ENCODE measurements at places on chromosomes 6 and 20.

GRCh38 chr6:107633680-107634323 is 143.9 kb downstream of the SOBP start:
- DNase-seq: no peak

DNA sequence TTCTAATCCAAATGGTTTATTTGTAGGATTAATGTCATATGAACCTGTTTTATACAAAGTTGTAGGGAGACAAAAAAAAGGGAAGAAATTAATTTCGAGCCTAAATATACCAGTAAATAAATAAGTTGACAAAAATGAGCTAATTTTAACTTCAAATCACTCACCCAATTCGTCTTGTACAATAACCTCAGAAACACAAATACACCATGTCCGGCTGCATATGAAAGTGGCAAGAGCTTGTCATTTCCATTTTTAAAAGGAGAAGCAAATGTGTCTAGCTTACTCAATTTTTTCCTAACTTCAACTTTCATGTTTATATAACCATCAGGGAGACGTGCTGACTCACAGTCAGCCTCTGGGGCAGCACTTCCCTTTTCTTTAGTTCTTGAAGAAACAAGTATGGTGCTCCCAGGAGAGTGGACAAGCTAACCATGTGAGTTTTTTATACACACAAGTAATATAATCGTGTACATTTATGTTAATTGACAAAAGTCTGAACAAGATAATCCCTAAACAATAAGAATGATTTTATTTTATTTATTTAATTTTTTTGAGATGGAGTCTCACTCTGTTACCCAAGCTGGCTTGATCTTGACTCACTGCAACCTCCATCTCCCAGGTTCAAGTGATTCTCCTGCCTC is 55.5 kb upstream of the SGK1 start:
- no peak for DNase-seq

DNA sequence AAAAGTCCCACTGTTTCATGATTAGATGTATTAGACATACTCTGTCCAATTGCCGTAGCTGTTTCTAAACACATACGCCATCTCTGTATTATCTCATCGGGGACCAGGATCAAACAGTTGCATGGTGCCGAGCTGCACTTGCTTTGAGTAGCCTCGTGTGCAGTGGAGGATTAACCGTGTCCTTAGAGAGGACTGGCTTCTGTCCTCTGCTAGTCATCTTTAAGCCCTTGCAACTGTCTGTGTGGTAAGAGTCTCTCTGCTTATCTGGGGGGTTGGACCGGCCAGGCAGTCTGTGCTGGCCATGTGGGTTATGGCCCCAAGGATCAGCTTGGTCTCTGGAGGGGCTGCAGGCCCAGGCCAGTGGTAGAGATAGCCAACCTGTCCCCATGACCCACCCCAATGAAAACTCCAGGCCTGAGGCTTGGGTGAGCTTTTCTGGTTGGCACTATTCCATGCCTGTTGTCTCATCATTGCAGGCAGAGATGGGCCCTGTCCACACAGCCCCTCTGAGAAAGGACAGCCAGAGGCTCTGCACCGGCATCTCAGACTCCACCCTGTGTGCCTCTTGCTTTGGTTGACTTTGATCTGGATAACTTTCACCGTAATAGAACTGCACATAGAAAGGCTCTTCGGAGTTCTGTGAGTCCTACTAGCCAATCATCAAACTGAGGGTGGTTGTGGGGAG is 137.3 kb upstream of the SNX9 start:
- DNase-seq: no peak

- DNase-seq: no peak
Measured at GRCh38 chr6:135170849-135171248, 10.3 kb upstream of the MYB start.

- DNase-seq: no peak
Measured at GRCh38 chr6:24458134-24458533, 31.2 kb downstream of the GPLD1 start.

GRCh38 chr6:51654647-51655046 is 432.8 kb downstream of the PKHD1 start:
- no peak for DNase-seq

DNA sequence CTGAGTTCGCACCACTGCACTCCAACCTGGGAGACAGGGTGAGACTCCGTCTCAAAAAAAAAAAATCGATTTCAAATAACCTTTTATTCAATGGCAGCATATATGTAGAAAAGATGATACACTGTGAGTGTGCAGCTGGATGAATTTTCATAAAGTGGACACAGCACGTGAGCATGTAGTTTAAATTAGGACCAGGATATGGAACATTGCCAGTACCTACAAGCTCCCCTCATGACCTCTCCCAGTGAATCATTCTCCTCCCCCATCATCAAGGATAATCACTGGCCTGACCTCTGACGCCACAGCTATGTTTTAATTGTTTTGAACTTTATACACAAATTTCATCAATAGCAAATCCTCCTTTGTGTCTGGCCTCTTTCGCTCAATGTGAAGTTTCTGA is 53.8 kb upstream of the HDAC2 start:
- DNase-seq: no peak

GRCh38 chr6:15527838-15528617 is 134.8 kb downstream of the DTNBP1 start:
- no peak for DNase-seq

DNA sequence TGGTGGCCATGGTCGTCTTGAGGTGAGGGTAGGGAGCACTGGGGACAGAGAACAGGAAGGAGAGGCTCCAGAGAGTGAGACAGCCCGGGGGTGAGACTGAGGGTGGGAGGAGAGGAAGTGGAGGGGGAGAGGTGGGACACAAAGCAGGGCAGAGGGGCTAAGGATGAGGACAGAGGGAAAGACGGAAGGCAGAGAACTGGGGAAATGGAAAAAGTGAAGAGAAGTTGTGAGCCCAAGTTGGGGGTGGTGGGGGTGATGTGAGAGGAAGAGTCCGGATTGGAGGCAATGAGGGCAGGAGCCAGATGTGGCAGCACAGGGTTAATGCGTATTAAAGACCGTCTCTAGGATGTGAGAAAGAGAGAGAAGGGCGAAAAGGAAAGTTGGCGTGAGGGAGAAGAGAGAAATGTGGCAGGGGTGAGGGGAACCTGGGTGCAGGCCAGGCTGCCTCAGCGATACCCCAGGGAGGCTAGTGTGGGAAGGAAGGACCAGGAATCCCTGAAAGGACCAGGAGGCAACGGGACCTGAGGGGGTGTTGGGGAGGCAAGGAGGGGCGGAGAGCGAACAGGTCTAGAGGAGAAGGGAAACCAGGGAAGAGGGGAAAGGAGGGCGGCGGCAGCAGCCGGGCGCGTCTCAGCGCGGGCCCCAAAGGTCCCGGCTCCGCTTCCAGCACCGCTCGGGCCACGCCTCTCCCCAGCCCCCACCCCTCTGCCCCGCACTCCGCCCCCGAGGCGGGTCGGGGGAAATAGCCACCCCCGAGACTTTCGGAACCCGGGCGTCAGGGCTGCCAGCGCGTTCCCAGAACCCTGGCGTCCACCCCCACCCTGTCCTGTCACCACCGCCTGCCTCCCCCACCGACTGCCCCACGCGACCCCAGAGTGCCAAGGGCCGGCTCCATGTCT is at the start of gene PPP1R18:
PPP1R18 (minus strand) TSS at position 637 of the 899 bp plus-strand sequence; CDS start at position 10, 627 bp downstream.
- DNase-seq: peak; percentile 46

- peak; percentile 42 for DNase-seq
Measured at GRCh38 chr20:9392892-9393857, 121.2 kb upstream of the LAMP5 start.

DNA sequence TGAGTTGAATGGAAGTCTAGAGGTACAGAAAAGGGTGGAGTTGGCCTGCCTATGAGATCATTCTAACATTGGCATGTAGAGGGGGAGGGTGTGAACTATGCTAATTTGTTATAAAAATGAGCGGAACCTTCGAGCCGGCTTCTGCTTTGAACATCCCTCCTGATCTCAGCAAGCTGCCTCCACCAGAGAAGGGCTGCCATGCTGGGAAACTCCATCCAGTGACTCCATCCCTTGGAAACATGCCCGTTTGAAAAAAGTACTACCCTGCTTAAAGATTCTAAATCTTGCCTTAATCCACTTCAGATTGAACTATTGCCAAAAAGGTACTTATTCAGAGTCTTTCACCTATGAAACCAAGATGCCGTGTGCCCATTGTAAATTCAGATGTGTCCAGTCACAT is 43.6 kb upstream of the TMEM170B start:
- DNase-seq: no peak

DNA sequence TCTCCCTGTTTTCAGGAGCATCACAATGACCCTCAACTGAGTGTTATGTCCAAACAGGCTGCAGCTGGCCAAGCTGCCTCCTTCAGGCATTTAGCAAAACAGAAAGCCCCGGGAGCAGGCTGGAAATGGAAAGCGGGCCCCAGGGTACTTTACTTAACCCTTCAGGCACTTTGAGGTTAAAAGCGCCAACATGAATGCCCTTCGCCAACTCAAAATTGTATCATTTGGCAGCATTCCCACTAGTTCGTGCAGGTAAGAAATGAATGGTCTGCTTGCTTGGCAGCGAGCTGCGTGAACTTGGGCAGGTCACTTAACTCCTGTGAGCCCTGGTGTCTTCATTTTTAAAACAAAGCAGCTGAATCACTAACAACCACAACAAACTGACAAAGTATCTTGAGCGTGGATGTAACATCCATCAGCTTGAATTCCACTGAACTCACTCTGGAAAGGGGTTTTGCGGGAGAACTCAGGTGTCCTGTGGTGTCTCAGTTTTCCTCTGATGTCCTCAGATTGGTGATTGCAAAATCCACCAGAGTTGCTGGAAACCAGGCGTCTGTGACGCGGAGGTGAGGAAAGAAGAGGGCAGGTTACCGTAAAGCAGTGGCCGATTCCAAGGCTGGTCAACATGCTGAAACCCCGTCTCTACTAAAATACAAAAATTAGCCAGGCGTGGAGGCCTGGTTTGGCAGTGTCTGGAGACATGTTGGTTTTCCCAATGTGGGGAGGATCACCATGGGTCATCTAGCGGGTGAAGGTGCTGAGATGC is 118.8 kb upstream of the ZNF217 start:
- no peak for DNase-seq

- DNase-seq: no peak
Measured at GRCh38 chr6:109056661-109057060, 38.0 kb downstream of the SESN1 start.

DNA sequence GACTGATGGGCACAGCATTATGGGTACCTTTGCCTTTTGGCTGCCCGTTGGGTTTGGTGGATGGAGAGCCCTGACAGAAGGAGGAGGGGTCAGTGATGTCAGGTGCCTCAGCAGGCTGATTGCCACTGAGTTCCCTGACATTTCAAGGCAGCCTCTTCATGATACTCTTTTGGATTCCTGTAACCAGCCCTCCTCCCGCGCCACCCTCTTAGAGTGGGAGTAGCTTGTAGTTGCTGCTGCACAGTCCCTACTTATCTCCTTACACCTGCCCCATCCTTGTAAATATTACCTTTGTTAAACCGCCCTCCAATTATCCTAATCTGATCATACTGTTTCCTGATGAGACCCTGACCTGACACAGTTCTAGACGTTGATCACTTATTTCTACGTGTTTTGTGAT is 140.0 kb downstream of the CFAP61 start:
- peak; percentile 33 for DNase-seq

- no peak for DNase-seq
Measured at GRCh38 chr20:33667676-33668465, 1.1 kb downstream of the ACTL10 start.

GRCh38 chr6:160221423-160221822 is 37.2 kb downstream of the SLC22A2 start:
- DNase-seq: no peak

DNA sequence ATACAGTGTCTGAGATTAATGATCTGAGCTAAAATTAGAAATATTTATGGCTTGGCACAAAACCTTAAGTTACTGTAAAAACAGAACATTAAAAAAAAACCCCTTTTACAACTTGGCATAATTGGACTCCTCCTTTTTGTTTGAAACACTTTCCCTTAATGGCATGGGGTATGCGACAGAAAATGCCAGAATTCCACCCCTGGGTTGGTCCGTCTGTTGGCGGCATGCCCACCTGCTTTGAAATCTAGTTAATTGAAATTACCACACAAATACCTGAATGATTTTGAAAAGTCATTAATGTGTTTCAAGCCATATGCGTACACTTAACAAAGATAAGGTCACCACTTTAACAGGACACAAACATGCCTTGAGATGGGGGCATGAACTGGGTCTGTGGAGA is 175.1 kb upstream of the FOXQ1 start:
- no peak for DNase-seq

GRCh38 chr6:55410674-55411073 is 83.4 kb downstream of the GFRAL start:
- no peak for DNase-seq
